Foreskin keratinocyte (primary cell): ENCODE measurements at places on chromosomes 13 and 19. TPM values are rescaled to one million over a fixed set of nuclear protein-coding genes. Genes with fewer than 3 reads are reported as not detected.
A peak's percentile ranks its signal among the peaks of the same experiment; 100 is the strongest.

The MISP3 gene
- 0.78 and 1.3 TPM in 2 replicates for total RNA-seq

The KLK2 gene
- not detected in 2 replicates for total RNA-seq

The ZNF547 gene
- total RNA-seq: 1.7 and 3.2 TPM in 2 replicates

The CADM4 gene
- 5.4 and 6.9 TPM in 2 replicates for total RNA-seq

The RCBTB1 gene
- 23.8 and 24.7 TPM in 2 replicates for total RNA-seq

The SERPINE3 gene
- not detected in 2 replicates for total RNA-seq

The WDR87 gene
- not detected in 2 replicates for total RNA-seq

The CTU1 gene
- total RNA-seq: 4.9 and 5.0 TPM in 2 replicates

The MEIOSIN gene
- not detected in 2 replicates for total RNA-seq

- peak; percentile 13 for DNase-seq
Measured at GRCh38 chr13:40992678-40993518, 26.2 kb downstream of the ELF1 start.

- DNase-seq: no peak
Measured at GRCh38 chr13:91203430-91203829, 144.1 kb upstream of the MIR17HG start.

DNA sequence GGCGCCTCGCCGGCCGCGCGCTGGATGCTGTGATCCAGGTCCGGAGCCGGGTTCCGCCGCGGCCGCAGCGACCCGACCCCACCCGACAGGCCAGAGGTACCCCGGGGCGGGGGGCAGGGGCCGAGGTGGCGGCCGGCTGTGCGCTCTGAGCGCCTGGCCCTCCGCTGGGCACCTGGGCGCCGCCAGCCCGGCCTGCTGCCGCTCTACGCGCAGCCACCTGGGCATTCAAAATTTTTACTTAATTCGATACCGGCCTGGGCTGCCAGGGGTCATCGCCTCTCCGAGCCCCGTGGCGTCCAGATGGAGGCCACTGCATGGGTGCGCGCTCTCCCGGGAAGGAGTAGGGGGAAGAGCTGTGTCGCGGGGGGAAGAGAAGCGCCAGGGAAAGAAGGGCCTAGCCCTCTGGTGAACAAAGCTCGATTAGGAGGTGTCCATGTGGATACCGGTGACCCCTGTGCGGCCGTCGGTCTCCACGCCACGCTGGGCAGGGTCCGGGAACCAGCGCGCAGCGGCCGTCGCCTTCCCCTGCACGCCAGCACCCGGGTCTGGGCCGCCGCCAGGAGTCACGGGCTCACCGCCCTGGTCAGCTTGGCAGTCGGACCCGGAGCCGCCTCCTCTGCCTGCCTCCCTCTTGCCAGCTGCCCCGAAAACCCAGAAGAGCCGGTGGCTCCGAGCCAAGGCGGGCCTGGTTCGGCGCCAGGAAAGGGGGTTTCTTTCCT, 666 bp downstream of the BIVM start:
- DNase-seq: peak; percentile 34

- no peak for DNase-seq
Measured at GRCh38 chr19:38433268-38433733, at the start of gene RYR1. TSS of gene RYR1 (plus strand) at chr19:38433691. CDS start at chr19:38433830, 139 bp downstream.

GRCh38 chr19:49983645-49984229, 22.8 kb upstream of the SIGLEC11 start:
- peak; percentile 8 for DNase-seq

DNA sequence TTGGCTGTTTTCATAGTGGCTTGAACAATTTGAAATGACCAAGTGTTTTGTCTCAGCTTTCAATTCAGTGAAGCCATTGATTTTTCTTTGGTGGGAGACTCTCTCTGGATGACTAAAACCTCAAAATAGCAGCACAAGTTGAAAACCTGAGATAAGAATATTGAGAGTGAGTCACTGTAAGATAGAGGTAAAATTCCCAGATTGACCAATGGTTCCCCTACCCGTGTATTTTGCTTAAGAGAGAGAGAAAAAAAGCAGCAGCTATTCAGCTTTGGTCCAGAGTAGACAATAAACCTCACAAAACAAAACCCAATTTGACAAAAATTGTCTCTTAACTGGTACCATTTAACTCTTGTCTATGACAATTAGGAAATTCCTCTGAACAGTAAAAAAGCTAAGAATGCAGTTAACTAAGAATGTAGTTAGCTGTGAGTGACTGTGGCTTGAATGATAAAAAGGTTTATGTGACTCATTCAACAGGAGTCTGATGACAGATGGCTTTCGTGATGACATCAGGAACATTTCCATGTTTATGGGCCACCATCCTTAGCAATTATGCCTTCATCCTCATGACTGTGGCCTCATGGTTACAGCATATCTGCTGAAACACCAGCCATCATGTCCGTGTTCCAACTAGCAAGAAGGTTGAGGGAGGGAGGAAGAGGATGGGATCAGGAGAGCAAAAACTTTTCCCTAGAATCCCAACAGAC, 356.9 kb downstream of the NDFIP2 start:
- no peak for DNase-seq

DNA sequence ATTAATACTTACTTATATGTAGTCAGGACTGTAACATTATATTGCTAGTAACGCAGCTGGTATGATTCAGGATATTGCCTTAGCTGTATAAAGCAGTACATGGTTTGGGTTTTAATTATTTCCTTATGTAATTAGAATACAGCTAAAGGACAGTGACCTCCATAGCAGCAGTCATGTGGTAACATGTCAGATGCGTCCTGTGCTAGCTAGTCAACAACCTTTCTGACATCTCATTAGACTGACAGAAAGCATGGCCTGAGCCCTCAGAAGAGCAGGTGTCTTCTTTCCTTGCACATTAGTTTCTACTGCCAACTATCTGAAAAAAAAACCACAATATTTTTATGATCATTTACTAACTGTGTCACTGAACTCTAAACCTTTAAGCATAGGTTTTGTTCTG, 122.2 kb downstream of the MAB21L1 start:
- DNase-seq: peak; percentile 4

- DNase-seq: peak; percentile 65
Measured at GRCh38 chr13:34420702-34421346, 521.2 kb upstream of the NBEA start.

DNA sequence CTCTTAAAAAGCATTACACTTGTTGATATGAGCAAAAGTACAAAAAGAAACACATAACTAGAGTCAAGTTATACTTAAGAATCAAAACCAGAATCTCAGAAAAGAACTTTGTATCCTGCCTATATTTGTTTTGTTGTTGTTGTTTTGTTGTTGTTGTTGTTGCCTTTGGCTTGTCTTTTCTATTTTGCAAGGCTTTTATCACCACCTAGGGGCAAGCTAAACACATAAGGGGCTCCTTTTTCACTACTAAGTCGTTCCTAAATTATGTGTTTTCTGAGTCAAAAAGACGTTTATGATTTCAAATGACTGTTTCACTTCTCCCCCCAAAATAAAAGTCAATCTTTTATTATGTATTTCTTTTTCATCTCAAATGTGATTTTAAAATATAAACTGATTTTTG, 250.2 kb downstream of the RBM26 start:
- no peak for DNase-seq

- peak; percentile 2 for DNase-seq
Measured at GRCh38 chr13:24097064-24097463, 63.5 kb upstream of the SPATA13 start.

DNA sequence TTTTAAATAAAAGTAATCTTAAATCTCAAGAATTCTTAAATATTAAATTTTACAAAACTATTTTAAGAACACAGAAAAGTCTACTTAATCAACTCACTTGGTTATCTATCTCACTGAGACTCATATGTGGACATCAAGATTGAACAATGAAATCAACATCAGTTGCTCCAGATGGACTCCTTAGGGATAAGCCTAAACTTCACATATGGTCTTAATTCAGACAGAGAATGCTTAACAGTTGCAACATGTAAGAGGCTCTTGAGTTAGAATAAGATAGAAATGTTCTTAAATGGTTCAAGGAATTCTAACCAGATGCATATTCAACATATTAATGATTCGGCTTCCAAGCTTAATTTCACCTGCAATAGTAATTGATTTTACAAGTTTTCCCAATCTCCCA, 1730.9 kb downstream of the PCDH9 start:
- DNase-seq: no peak

- peak; percentile 97 for DNase-seq
Measured at GRCh38 chr13:43269037-43269481, 245.7 kb downstream of the DNAJC15 start.

DNA sequence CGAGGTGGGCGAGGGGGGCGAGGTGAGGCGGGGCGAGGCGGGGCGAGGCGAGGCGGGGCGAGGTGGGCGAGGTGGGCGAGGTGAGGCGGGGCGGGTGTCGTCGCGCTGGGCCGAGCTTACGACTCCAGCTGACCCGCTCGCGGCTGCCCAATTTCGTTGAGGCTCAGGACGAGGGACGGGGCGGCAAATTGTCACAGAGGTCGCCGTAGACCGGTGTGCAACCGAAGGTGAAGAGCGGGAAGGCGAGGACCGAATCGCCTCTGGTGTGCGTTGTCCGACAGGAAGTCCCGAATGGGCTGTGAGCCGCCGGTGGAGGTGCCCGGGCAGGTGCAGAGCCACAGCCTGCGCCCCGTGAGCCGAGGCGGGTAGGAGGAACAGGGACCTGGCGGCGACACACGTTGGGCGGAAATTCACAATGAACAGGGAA, at the start of gene LACC1:
TSS of gene LACC1 (plus strand) at position 150 of the 427 bp plus-strand sequence. CDS start 1,082 bp downstream, outside the sequence.
- peak; percentile 29 for DNase-seq
